NCI-H2171 (cell line): ENCODE measurements at places on chromosomes 1 and 21.

DNA sequence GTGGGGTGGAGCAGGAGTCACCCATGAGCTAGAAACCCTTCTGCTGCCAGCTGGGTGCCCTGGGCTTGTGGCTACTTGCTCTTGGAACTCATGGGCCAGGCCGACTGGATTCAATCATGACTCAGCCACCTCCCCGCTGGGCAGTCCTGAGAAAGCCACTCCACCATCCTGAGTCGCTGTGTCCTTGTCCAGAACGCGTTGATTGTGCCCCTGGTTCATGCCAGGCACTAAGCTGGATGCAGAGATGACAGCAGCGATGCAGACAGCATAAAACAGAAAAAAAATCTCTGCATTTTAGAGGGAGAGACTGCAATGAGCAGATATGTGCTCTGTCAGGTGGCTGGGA is 10.6 kb downstream of the PADI1 start:
- DNase-seq: no peak

DNA sequence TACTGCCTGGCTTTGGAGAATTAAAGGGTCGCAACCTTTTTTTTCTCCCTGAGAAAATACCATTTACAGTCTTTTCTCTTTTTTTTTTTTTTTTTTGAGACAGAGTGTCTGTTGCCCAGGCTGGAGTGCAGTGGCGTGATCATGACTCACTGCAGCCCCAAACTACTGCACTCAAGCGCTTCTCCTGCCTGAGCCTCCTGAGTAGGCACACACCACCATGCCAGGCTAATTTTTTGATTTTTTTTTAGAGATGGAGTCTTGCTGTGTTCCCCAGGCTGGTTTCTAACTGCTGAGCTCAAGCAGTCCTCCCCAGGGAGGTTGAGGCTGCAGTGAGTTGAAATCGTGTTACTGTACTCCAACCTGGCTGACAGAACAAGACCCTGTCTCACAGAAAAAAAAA is 24.6 kb downstream of the UBE4B start:
- DNase-seq: peak; percentile 76

DNA sequence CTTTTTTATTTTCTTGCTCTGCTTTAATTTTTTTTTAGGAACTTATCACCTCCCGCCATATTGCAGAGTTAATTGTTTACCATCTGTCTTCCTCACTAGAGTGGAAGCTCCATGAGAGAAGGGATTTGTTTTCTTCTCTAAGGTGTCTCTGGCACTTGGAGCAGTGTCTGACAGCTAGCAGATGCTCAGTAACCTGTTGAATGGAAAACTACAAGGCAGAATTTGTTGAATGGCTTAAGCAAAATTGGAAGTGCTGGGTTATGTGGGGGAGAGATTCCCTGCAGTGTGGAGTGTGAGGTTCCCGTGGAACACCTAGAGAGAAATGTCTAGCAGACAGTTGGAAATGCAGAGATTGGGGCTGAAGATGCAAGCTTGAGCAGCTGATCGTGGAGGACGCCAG is 59.5 kb upstream of the PARP1 start:
- no peak for DNase-seq

DNA sequence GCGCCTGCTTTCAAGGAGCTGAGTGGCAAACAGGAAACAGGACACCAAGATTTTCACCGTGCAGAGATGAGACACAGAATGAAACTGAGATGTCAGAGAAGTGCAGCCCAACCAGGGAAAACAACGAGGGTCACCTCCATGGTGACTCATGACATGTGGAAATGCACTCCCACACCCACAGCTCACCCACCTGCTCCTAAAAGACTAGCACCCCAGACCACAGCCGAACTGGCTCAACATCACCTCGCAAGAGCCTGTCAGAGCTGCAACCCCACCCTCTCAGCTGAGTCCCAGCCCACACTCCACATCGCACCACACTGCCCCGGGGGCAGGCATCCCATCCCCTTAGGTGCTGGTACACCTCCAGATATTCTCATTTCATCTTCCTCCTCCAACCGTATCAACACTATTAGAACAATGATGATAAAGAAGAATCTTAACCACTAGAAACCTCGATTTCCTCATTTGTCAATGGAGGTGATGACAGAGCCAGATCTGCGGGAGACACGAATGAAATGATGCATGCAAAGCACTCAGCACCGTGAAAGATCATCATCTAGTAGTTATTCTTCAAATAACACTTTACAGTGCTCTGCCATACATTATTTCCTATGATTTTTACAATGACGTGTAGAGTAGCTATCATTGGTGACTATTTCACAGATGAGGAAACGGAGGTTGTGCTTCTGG is 103.2 kb downstream of the DMRTB1 start:
- no peak for DNase-seq

- no peak for DNase-seq
Observed at GRCh38 chr1:227459977-227460376, 103.4 kb upstream of the ZNF678 start.

- DNase-seq: no peak
Observed at GRCh38 chr1:184390889-184391288, 4.1 kb downstream of the C1orf21 start.

DNA sequence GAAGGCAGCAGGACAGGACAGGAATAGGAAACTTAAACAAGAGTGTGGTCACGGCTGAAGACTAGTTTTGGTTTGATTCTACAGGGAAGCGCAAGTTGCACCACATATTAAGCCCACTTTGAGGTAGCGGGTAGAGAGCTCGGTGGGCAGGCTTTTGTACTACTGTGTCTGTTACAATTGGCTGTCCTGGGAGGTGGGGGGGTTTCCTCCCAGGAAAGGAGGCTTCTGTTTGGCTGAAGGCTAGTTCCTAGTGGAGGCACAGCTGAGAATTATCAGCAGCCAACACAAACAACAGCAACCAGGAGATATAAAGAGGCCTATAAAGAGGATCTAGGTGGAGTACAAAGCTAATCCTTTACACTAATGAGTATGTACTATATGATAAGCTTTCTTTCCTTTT is 62.7 kb downstream of the ZNF648 start:
- no peak for DNase-seq

GRCh38 chr1:47991673-47992072 is 5.5 kb downstream of the TRABD2B start:
- DNase-seq: no peak

DNA sequence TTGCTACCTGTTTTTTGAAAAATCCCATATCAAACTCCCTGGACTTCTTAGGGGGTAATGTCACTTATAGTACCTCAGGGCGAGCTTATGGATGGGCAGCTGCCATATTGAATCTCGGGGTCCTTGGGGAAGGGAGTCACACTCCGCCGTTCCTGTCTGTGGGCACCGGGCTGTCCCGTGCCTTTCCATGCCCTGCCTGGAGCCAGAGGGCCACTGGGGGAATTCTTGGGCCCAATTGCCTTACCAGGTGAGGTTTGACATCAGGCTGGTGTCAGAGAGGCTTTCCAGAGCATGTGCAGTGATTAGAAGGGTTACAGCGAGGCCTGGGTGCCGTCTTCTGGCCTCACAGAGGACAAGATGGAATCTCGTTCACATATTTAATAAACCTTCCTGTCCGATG is 28.8 kb downstream of the QSOX1 start:
- no peak for DNase-seq

GRCh38 chr1:199747984-199748383 is 279.5 kb upstream of the NR5A2 start:
- DNase-seq: no peak

GRCh38 chr1:150089846-150090520 is 22.4 kb downstream of the VPS45 start:
- no peak for DNase-seq

DNA sequence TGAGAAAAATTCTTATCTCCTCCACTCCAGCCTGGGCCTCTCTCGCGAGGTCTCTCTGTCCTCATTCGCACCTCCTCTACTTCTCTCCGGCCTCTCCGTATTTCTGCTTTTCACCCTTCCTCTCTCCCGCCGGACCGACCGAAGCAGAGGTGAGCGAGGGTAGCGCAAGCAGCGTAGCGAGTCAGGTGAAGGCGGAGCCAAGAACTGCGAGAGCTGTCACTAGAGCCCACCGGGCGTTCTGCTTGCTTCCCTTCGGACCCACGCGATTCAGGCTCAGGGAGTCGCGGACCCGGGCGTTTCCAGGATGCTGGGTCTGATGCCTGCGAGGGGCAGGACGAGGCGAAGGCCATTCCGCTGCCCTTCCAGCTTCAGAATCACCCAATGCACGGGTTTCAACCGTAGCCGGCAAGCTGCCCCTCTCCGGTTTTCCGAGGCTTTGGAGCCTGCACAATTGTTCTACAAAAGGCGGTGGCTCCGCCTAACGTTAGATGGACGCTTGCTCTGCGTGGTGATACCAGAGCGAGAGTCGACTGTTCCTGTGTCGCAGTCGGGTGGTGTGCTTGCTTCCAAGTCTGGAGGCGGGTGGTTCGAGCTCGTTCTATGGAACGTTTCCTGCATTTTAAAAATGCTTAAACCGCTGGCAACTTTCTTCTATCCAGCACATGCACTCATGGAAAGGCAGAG is 310.2 kb downstream of the FAM72C start:
- no peak for DNase-seq

DNA sequence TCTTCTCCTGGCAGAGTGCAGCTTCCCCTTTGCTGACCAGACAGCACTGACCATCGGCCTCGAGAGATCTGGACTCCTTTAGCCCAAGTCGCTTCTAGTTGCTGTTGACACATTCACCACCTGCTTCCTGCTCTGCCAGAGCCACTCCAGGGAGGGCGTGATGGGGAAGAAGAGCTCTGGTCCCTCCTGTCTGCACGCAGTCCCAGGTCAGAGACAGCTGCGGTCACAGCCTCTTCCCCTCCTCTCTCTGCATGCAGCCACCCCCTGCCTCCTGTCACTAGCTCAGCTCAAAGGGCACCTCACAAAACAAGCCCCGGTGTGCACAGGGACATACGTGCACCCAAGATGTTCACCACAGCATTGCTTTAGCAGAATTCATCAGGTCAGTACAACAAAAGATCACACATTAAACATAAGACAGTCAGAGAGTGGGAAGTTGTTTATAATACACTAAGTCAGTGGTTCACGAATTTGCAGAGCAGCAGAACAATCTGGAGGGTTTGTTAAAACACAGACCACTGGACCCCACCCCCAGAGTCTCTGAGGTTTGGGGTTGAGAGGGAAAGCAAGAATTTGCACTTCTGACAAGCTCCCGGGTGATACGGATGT is 132.9 kb downstream of the SYF2 start:
- DNase-seq: no peak

- DNase-seq: no peak
Observed at GRCh38 chr1:64976361-64976760, 10.0 kb upstream of the JAK1 start.

- DNase-seq: no peak
Observed at GRCh38 chr1:92030656-92031107, 897 bp downstream of the EPHX4 start.

DNA sequence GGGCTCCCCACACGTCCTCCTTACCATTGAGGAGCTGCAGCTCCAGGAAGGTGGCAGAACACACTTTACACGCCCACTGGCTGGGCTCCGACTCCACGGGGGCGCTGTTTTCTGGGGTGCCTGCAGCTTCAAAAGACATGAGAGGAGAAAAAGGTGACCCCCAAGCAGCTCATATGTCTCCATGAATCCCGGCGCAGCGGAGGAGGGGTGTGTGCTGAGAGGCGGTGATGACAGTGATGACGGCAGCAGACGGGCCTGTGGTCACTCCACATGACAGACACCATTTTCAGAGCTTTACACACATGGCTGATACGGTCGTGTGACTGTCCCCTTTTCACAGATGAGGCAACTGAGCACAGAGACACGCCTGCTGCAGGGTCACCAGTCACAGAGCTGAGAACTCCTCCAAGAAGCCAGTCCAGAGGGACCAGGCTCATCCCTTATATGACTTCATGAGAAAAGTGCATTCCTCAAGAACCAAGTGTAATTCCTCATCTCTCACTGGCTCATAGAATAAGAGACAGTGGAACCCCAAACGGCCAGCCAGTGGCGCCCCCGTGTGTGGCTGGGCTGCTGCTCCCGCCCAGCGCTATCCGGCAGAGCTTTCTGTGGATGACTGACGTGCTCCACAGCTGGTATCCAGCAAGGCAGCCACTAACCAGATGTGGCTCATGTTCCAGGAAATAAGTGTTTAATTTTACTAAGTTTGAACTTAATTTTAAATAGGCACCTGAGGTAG is 31.9 kb downstream of the PRDM15 start:
- DNase-seq: no peak

GRCh38 chr1:98048751-98049325 is 128.0 kb upstream of the DPYD start:
- DNase-seq: no peak

DNA sequence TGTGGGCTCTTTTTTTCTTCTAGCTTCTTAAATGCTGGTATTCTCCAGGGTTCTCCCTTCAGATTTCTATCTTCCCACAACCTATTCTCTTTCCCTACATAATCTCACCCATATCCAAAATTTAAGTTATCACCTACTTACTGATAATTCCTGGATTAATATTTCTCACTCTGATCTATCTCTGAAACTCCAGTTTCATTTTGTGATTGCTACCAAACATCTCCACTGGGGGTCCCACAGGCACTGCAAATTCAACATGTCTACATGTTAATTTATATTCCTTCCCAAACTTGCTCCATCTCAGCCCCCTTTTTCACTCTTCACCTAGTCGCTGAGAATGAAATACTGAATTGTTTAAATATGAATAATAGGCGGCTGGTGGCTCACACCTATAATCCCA is 9.9 kb upstream of the C1orf141 start:
- DNase-seq: no peak

DNA sequence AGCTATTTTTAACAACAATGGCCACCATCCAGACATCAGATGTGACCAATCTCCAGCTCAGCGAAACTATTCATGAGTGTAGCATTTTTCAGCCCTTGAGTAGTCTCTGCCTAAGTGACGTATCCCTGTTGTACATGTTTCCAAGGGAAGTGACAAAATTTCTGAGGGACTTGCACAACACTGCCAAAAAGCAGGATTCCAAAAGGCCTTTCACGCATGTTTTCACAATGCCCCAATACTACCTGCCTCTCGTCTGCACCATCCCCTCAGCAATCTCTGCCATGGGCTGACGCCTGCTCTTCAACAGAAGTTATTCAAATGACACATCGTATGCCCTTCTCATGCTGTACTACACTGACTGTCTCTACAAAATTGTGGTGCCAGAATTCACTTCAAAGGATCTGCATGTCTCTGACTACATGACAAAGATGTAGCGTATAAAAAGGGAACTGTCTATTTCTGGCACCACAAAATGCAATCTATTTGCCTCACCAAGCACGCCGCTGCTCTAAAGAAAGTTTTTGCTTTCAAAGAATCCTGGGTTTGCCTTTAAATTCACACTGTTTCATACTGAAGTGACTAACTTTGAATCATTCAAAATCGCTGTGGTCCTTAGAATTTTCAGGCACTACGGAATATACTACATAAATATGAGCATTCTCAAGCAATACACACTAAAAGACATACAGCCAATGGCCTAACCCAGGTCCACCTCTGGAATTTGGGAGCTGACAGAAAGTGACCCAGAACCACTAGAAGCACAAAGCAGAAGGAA is 32.9 kb downstream of the JAK1 start:
- DNase-seq: no peak

GRCh38 chr1:17438318-17439249 is 893 bp downstream of the RCC2 start:
- DNase-seq: peak; percentile 56

DNA sequence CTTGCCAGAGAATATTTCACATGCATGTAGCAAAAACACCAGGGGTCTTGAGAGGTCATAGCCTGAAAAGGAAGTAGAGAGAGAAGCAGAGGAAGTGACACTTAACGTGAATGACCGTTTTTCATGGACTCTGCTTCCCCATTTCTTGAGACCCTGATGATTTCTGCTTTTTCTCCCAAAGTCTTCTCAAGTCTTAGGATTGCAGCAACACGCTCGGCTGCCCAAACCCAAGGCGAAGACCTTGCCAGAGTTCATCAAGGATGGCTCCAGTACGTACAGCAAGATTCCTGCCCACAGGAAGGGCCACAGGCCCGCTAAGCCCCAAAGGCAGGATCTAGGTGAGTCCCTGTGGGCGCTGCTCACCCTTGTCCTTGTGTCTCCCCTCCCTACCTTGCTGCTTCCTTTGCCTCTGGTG is 12.8 kb downstream of the THEMIS2 start:
- DNase-seq: no peak
